ENCODE measurements at places on chromosomes 2 and 18.

- no peak for DNase-seq
Measured at GRCh38 chr2:146523196-146523595, 1321.6 kb upstream of the ACVR2A start.

- DNase-seq = no peak
Measured at GRCh38 chr2:16622399-16622968, 43.1 kb downstream of the CYRIA start.

DNA sequence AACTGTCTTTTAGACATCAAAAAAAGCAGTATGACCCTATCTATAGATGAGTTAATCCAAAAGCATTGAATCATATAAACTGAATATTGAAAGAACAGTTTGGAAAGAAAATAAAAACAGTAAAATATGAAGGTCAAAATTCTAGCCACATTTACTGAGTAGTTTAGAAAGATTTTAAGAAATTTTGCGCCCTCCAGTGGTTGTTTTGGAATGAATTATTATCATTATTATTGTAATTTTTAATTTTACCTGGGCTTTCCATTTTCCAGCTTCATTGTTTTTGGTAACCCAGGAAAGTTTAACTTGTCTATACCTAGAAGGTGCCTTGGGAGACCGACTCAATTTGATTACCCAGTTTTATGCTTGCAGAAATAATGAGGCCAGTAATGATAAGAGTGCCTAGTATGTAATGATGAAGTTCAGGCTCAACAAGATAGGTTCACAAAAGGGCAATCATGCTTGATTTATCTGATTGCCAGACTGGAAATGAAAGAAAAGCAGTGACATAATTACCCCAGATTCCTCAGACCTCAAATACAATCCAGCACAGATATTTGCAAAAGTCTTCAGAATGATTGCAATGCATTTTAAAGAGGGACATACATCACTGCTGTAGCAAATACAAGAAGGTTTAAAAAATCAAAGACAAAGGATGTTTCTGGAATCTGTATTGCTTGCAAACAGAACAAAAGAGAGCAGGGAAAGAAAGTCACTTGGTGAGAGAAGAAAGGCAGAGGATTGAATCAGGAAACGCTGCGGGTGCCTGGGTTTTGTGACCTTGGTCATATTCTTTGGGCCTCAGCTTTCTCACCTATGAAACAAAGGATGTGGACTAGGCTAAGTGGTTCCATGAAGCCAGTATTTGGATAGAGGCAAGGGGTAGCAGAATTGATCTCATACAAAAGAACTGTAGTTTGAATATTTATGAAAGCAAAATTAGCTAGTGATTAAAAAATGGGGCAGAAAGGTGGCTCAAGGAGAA lies 153.8 kb downstream of the MAP2 start:
- DNase-seq = no peak

- no peak for DNase-seq
Measured at GRCh38 chr18:3619222-3619621, 169.2 kb downstream of the TGIF1 start.

- no peak for DNase-seq
Measured at GRCh38 chr2:196181484-196181883, 10.1 kb upstream of the STK17B start.

GRCh38 chr18:67636597-67637385 lies 120.3 kb upstream of the DSEL start:
- no peak for DNase-seq

GRCh38 chr2:2362181-2362580 lies 31.1 kb upstream of the MYT1L start:
- DNase-seq = no peak

DNA sequence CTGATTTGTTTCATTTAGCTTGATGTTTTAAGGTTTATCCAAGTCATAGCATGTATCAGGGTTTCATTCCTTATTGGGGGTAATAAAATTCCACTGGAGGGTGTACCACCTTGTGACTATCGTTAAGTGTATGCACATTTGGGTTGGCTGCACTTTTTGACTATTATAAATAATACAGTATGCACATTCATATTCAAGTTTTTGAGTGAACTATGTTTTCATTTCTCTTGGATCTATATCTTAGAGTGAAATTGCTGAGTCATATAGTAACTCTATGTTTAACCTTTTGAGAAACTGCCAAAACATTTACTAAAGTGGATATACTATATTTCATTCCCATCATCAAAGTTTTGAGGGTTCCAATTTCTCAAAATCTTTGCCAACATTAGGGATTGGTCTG lies 952.7 kb downstream of the TDRD15 start:
- no peak for DNase-seq

GRCh38 chr18:38494065-38494464 lies 928.5 kb upstream of the CELF4 start:
- no peak for DNase-seq

GRCh38 chr18:62678847-62679485 lies 36.4 kb upstream of the PHLPP1 start:
- no peak for DNase-seq

GRCh38 chr2:202165945-202166344 lies 72.5 kb downstream of the SUMO1 start:
- no peak for DNase-seq

GRCh38 chr2:44769349-44770011 lies 172.0 kb upstream of the SIX3 start:
- DNase-seq = no peak

DNA sequence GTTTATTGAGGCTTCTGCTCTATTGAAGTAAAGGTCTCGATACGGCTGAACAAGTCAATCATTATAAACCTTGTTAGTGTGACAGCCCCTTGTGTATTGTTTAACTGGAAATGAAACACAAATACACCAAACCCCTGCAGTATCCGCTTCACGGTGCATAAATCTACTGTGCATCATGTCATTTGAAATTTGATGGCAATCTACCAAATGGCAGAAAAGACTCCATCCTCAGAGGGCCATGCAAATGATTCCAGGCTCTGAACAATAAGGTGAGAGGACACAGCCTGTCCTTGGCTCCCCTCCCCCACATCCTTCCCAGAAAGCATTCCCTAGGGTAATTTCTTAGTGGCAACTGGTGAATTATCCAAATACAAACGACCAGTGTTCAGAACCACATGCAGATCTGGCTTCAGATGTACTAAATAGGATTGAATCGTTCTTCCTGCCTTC lies 80.6 kb downstream of the ADCYAP1 start:
- DNase-seq = no peak

DNA sequence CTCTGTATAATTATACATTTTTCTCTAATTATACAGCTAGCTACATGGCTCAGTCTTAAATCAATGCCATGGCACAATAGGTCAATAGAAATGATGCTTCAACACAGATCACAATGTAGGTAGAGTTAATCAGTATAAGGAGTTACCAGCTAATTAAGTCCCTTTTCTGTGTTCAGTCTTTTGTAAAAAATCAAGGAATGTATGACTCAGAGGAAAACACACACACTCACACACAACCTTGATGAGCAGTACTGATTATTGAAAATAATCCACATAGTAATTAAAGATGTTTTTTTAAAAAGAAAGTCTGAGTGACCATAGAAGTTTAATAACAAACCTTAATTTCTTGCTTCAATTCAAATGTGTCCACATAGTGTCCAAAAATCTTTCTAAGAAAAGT lies 691.3 kb downstream of the LRP1B start:
- no peak for DNase-seq

DNA sequence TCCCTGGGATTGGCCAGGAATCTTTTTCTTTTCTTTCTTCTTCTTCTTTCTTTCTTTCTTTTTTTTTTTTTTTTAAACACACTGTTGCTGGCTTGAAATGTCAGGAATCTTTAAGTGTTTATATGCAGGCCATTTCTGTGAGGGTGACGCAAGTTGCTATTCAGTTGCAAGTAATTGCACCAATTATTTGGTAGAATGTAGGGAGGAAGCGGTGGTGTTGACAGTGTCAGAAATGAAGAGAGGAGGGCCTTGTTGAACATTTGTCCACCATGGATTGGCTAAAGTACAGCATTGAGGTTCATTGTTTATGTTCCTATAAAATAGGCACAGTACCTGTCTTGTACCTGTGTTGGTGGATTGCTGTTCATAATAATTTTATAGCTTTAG lies 6.5 kb downstream of the RPIA start:
- no peak for DNase-seq

DNA sequence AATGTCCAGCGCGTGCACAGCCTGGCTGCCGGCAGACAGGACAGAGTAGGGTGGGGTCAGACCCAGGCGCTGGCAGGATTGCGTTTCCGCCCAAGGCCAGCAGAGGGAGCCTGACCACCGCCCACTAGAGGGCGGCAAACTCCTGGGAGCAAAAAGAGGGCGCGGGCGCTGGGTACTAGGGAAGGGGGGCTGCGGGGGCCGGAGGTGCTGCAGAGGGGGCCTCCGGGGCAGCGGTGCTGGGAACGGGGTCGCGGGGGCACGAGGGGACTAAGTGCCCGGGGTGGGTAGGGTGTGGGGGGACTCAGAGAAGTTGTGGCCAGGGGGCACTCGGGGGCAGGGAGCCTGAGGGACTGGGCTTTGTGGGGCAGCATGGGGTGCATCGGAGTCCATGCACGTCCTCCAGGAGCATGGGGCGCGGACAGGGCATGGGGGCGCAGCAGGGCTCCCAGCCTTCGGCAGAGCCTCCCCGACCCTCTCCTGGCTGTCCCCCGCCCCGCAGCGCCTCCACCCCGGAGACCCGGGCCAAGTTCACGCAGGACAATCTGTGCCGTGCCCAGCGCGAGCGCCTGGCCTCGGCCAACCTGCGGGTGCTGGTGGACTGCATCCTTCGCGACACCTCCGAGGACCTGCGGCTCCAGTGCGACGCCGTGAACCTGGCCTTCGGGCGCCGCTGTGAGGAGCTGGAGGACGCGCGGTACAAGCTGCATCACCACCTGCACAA lies 3.2 kb downstream of the TEKT4 start:
- DNase-seq = no peak

DNA sequence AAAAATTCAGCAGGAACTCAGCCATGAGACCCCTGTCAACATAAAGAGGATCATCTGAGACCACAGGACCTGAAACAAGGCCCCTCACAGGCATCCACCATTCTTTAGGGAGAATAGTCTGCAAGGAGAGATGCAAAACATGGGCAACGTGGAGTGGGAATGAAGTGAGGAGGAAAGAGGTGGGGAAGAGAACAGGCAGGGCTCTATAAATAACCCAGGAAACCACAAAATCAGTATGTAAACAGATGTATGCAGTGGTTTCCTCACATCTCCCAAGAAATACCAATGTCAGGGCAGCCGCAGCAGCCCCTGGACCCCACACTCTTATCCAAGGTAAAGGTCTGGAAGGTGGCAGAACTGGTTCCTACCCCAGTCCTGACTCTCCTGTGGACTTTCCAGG lies 168.5 kb downstream of the EN1 start:
- no peak for DNase-seq

- DNase-seq = no peak
Measured at GRCh38 chr2:119301413-119301812, 65.2 kb downstream of the C2orf76 start.

- no peak for DNase-seq
Measured at GRCh38 chr2:161409308-161409907, 6.7 kb upstream of the TBR1 start.

GRCh38 chr18:54713386-54713785 lies 114.9 kb upstream of the RAB27B start:
- DNase-seq = no peak

DNA sequence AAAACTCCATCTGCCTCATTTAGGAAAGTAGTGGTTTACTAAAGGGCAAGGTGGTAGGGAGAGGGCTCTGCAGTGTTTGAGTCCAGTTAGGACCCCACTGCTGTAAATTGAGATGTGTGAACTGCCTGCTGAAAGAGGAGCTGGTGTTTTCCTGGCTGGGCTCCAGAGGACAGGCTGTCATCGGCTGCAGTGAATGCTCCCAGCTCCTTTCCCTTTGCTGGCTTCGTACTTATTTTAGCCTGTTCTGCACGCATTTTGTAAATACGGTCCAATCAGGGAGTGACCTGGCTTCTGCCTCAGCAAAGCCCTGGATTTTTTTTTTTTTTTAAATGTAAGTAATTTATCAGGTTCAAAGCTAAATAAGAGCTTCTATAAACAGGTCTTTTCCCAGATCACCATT lies 37.5 kb downstream of the SLC4A3 start:
- no peak for DNase-seq
